Activated CD8-positive, alpha-beta memory T cell treated with anti-CD3 and anti-CD28 coated beads, Interleukin-2, amount 50 U/mL, for 48 hours (primary cell): ENCODE measurements at places on chromosomes 3 and 15.

GRCh38 chr15:42581272-42581730 is 5.9 kb downstream of the STARD9 start:
- peak; percentile 87 for DNase-seq

DNA sequence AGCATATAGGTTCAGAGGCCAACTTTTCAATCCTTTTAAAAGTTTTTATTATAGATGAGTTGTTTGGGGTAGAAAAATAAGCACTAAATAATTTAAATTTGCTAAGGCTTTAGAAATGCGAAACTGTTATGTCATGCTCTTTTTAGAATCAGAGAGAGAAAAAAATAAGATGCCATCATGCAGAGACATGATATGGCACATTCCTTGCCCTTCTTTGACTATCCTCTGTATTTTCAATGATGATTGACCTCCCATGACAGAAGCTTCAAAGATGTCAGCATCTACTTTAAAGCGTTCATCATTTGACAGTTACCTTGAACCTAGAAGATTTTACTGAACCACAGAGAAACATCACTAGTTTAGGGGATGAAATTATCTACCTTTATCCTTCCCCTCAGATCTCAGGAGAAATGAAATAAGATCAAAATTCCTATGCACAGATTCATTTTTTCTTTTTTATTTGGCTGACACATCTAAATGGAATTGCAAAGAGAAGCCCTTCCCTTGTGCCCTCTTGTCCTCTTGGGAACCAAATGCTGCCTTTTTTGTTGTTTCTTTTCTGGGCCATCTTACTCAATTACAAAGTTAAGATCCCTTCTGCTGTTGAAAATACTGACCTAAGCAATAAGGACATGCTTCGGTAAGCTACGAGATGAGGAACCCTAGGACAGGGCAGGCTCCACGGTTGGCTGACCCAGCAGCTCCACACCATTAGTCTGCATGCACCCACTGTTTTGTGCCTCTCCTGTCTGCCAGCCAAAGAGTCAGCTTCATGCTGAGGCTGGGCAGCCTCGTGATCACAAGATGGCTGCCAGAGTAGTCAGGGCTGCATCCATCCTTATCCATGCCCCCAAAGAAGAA is 289.7 kb upstream of the TPM1 start:
- DNase-seq, result no peak

GRCh38 chr3:121836481-121836880 is 1.5 kb downstream of the EAF2 start:
- no peak for DNase-seq

DNA sequence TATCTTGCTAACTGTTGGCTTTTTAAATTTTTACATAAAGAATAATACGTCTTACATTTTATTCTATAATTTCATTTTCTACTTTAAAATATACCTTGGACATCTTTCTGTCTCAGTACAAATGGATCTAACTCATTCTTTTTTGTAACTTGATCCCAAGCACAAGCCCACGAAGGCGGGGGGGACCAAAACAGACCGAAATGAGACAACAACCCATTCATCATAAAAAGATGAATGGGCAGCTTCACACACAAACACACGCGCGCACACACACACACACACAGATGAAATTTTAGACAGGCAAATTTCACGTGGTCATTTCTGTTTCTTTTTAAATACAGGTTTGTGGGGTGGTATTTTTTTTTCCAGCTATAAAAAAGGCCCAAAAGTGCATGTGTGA is 271.3 kb upstream of the TOPAZ1 start:
- no peak for DNase-seq

- DNase-seq, result no peak
These were observed 13.9 kb downstream of the TMEM45A start for GRCh38 chr3:100506355-100506754.
